ENCODE measurements at places on chromosomes 3 and 15. TPM values are rescaled to one million over a fixed set of nuclear protein-coding genes. Genes with fewer than 3 reads are reported as not detected.

FAM81A gene
- total RNA-seq: 2.4 TPM

DNA sequence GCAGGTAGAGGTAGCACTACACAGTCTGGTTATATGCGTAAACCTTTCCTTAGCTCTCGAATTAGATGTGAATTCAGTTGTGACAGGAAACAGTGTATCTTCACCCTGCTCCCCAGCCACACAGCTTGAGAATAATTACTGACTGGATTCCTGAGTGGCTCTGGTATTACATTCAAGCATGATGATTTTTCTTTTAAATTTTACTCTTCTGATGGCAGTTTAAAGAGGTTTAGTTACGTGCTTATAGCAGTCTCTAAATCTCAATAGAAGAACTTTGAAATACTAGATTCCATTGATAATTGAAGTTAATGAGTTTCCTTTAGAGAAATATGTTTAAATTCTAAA is 98.8 kb downstream of the FNDC3B start:
- peaks cover 80% of the 10 kb centered on the region for H3K4me1 ChIP-seq
- no peaks in the 10 kb centered on the region for H3K27me3 ChIP-seq
- no peak overlapping the region for H3K27ac ChIP-seq
- DNase-seq: no peak
- H3K36me3 ChIP-seq: no peaks in the 10 kb centered on the region
- no peak overlapping the region for H3K4me3 ChIP-seq

SLC22A13 gene
- total RNA-seq: 0.63 TPM

DNA sequence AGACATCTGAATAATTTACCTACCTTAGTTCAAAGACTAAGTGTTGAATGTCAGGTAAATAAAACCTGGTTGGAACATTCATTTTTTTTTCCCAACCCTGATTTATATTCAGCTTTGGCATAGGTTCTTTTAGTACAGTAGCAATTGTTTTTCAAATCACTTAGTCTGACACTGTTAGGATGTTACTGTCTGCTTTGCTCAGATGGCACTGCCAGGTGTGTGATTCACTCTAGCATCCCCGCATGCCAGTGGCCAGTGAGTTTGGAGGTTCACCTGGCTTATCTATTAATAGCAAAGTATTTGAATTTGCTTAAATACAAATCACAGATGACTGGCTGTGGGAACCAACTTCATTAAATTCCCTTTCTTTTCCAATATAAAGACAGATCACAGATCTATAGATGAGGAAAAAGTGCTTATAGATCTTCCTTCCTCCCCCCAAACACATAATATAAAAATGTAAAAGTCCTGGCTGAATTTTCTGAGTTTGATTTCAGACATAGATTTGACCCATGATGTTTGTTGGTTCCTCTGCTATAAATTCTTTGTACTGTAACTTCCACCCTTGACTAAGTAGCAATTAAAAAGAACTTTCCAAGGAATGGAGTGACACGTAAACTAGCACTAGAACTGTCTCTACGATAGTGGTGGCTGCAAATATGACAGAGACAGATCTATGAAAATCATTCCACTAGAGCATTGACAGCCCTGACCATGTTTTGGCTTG is 3.9 kb downstream of the THBS1 start:
- H3K4me1 ChIP-seq: peaks cover 17% of the 10 kb centered on the region
- H3K4me3 ChIP-seq: no peak overlapping the region
- no peaks in the 10 kb centered on the region for H3K27me3 ChIP-seq
- no peak for DNase-seq

- DNase-seq: no peak
- no peaks in the 10 kb centered on the region for H3K36me3 ChIP-seq
- H3K4me1 ChIP-seq: peaks cover 4% of the 10 kb centered on the region
- H3K27me3 ChIP-seq: no peaks in the 10 kb centered on the region
- no peak overlapping the region for H3K27ac ChIP-seq
Observed at GRCh38 chr3:144948711-144949110, 977.1 kb downstream of the DIPK2A start.

DNA sequence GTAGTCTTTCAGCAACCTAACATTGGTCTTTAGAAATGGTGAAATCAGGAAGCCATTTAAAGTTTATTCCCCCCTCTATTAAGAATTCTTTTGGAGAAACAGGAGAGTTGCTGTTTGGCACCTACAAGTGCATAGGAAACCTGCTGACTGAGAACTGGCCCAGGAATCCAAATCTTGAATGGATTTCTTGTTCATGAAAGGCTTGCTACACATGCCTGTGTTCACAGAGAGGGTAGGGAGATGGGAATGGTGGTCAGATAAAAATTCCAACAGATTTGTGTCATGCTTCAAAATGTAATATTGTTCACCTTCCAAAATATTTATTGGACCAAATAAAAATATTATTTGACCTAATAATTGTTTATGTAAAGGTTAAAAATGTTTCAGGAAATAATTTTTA is 24.2 kb upstream of the ZPLD1 start:
- no peak for DNase-seq
- H3K4me3 ChIP-seq: no peak overlapping the region
- no peaks in the 10 kb centered on the region for H3K4me1 ChIP-seq
- no peak overlapping the region for H3K27ac ChIP-seq
- no peaks in the 10 kb centered on the region for H3K27me3 ChIP-seq

GRCh38 chr3:9769426-9770275 is at the start of gene CAMK1:
TSS of gene CAMK1 (minus strand) at chr3:9769947. CDS start at chr3:9767749, 2,198 bp downstream.
- peak; percentile 69 for DNase-seq
- peak within 1 kb of the TSS; percentile 62 for H3K4me3 ChIP-seq
- H3K36me3 ChIP-seq: no peaks in the 10 kb centered on the region
- H3K27me3 ChIP-seq: no peaks in the 10 kb centered on the region
- peaks cover 8% of the 10 kb centered on the region for H3K4me1 ChIP-seq

DNA sequence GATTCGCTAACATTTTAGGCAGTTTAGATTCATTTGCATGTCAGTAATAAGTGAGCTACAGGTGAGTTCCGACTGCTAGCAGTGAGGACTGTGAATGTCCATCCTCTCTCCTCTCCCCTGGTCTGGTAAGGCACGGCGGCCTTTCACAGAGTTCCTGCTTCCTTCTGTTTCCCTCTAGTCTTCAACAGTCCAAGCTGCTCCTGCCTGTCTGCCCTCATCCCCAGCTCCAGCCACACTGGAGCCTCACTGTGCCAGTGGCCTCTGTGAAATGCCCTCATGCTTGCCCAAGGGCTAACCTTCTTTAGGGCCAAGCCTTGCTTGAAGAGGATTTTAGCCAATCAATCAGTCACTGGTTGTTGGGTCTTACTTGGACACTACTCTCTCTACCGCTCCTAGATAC is 145.8 kb upstream of the BHLHE40 start:
- no peaks in the 10 kb centered on the region for H3K27me3 ChIP-seq
- DNase-seq: no peak
- no peak overlapping the region for H3K27ac ChIP-seq
- H3K4me1 ChIP-seq: no peaks in the 10 kb centered on the region

DNA sequence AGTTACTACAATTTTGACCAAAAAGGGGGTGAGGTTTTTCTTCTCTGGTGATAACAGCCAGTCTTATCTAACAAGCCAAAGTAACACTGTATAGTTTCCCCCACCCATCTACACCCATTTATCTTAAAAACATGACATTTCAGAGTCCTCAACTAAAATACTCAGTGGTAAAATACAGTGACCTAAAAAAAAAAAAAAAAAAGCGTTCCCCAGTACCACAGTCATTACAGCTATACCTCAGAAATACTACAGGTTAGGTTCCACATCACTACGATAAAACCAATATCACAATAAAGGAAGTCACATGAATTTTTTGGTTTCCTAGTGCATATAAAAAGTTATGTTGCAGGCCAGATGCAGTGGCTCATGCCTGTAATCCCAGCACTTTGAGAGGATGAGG is 13.8 kb downstream of the DENND4A start:
- H3K4me3 ChIP-seq: no peak overlapping the region
- DNase-seq: no peak
- no peaks in the 10 kb centered on the region for H3K36me3 ChIP-seq
- no peaks in the 10 kb centered on the region for H3K27me3 ChIP-seq
- no peak overlapping the region for H3K27ac ChIP-seq

CCDC39 gene
- total RNA-seq: not detected

DNA sequence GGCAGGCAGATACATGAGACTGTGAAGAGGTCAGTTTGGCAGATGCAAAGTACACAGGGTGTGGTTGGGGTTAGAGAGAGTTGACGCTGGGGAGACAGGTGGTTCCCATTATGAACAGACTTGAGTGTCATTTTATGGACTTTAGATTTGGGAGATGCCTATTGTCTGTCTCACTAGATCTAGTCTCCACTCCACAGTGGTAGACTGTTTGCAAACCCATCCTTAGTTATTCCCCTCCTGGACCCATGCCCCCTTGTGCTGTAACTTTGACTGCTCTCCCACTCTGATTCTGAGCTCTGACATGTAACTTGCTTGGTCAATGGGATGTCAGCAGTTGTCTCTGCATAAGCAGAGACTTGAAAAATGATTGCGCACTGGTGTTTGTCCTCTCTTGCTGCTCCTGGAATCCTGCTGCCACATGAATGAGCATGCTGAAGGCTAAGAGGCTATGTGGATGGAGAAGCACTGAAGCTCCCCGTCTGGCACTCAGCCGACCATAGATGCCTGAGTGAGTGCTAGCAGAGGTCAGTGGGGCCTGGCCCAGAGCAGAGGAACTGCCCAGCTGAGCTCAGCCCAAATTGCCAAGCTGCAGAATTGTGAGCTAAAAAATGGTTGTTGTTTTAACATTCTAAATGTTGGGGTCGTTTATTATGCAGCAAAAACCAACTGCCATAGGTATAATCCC is 88.2 kb downstream of the FAM43A start:
- no peak for DNase-seq
- H3K27me3 ChIP-seq: no peaks in the 10 kb centered on the region
- no peaks in the 10 kb centered on the region for H3K36me3 ChIP-seq
- no peak overlapping the region for H3K27ac ChIP-seq
- H3K4me3 ChIP-seq: no peak overlapping the region
- no peaks in the 10 kb centered on the region for H3K4me1 ChIP-seq

DNA sequence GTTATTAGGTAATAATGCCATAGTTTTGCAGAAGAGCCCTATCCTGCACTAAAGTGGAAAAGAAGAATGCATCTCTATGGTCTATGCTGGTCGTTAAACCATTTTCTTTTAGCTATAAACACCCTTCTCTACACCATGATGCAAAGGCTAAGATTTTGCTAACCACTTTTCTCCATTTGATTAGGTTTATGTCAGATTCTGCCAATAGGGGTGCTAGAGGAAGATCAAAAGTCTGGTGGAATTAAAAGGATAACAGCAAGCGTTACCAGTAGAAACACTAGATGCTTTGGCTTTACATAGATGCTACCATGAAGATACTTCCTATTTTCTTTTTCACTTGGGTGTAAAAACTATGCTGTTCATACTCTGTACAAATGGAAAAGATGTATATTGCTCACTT is 669.8 kb upstream of the ARPP21 start:
- DNase-seq: no peak
- no peaks in the 10 kb centered on the region for H3K27me3 ChIP-seq
- no peak overlapping the region for H3K27ac ChIP-seq
- no peaks in the 10 kb centered on the region for H3K36me3 ChIP-seq
- H3K4me1 ChIP-seq: no peaks in the 10 kb centered on the region

- peak overlapping the region; percentile 53 for H3K27ac ChIP-seq
- peaks cover 67% of the 10 kb centered on the region for H3K4me1 ChIP-seq
- no peak overlapping the region for H3K4me3 ChIP-seq
- H3K27me3 ChIP-seq: no peaks in the 10 kb centered on the region
- peak; percentile 77 for DNase-seq
- H3K36me3 ChIP-seq: no peaks in the 10 kb centered on the region
Observed at GRCh38 chr3:57977818-57978235, 30.4 kb upstream of the FLNB start.

HTR3E gene
- not detected for total RNA-seq

DNA sequence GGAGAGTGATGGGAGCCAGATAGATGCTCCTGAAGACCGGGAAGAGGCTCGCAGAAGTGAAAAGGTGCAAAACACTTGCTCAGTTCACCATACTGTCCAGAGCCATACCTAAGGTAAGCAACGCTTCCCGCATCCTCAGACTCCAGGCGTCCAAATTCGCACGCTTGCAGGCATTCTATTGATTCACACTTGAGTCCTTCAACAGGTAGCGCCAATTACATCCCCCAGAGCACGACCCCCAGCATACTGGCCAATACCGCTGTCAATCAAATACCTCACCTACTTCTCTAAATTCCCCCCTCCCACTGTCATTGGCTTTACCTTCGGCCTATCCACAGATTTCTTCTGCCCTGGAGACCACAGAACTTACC is 361 bp upstream of the STXBP5L start:
- no peaks in the 10 kb centered on the region for H3K36me3 ChIP-seq
- H3K4me3 ChIP-seq: no peak overlapping the region
- H3K27me3 ChIP-seq: 0 out of 2 replicates have a peak, but pooled peaks cover 2% of the 10 kb centered on the region
- no peak for DNase-seq

PARP6 gene
- total RNA-seq: 64.6 TPM

TM4SF18 gene
- total RNA-seq: not detected

DNA sequence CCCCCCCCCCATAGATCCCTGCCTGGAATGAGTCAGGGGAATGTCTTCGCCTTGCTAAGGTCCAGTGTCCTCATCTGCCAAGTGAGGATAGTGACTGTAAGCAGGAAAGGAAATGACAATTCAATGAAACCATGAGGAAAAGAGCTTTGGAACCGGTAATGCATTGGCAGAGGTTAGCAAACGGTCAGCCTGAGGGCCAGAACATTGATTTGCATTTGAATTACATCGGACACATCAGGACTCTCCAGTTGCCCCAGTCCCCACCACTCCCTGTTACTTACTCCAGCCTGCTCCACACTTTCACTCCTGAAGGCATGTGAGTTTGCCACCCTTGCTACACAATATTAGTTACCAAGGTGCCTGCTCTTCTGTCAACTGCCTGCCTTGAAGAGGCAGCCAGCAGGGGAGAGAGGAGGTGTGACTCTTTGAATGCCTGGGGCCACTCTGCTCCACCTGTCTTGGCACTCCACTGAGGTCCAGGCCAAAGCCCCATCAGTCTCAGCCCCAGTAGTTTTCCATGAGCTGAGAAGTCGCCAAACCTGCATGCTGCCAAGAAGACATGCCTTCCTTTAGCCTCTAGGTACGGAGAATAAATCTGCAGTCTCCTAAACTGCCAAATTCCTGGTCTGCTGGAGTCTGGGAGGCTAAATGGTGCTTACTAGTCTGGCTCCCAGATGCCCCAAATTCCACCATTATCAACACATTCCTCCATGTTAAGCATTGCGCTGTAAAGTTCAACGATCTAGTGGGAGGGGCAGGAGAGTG is 191.7 kb upstream of the TLE3 start:
- no peaks in the 10 kb centered on the region for H3K36me3 ChIP-seq
- no peak overlapping the region for H3K4me3 ChIP-seq
- DNase-seq: peak; percentile 80
- H3K27me3 ChIP-seq: no peaks in the 10 kb centered on the region
- peaks cover 40% of the 10 kb centered on the region for H3K4me1 ChIP-seq
- H3K27ac ChIP-seq: peak overlapping the region; percentile 96

SPINT1 gene
- total RNA-seq: 290 TPM

C3orf49 gene
- total RNA-seq: not detected

SLC12A1 gene
- total RNA-seq: not detected

GRCh38 chr15:26084771-26085170 is 221.6 kb upstream of the ATP10A start:
- H3K4me3 ChIP-seq: no peak overlapping the region
- no peaks in the 10 kb centered on the region for H3K27me3 ChIP-seq
- no peaks in the 10 kb centered on the region for H3K4me1 ChIP-seq
- DNase-seq: no peak
- H3K36me3 ChIP-seq: no peaks in the 10 kb centered on the region

ST3GAL6 gene
- total RNA-seq: 67.2 TPM

FANCI gene
- total RNA-seq: 94.2 TPM

- H3K27me3 ChIP-seq: no peaks in the 10 kb centered on the region
- H3K4me3 ChIP-seq: no peak overlapping the region
- no peaks in the 10 kb centered on the region for H3K36me3 ChIP-seq
- H3K27ac ChIP-seq: no peak overlapping the region
Observed at GRCh38 chr3:186520431-186520830, 23.7 kb downstream of the CRYGS start.
